ENCODE measurements at places on chromosomes 5 and 9.

DNA sequence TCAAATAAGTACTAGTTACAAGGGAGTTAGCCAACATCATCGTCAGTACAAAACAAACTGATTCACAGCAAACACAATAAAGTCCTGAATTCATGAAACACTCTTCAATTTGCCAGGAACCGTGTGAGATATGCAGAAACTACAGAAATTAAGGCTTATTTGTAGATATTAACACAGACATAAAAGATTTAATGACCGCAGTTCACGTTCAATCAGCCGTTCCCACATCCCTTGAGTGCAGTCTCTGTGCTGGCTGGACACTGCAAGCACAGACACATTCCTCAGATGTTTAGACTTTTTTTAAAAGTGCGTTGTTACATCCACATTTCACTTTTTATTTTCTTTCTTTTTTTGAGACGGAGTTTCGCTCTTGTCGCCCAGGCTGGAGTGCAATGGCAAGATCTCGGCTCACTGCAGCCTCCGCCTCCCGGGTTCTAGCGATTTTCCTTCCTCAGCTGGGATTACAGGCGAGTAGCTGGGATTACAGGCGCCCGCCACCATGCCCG, 566 bp upstream of the CEP78 start:
- DNase-seq, result no peak

GRCh38 chr5:93677359-93677891, 64.0 kb downstream of the POU5F2 start:
- no peak for DNase-seq

GRCh38 chr5:173481821-173482220, 134.6 kb downstream of the BOD1 start:
- DNase-seq, result no peak

GRCh38 chr5:139120521-139120920, 77.6 kb downstream of the SIL1 start:
- DNase-seq, result no peak

DNA sequence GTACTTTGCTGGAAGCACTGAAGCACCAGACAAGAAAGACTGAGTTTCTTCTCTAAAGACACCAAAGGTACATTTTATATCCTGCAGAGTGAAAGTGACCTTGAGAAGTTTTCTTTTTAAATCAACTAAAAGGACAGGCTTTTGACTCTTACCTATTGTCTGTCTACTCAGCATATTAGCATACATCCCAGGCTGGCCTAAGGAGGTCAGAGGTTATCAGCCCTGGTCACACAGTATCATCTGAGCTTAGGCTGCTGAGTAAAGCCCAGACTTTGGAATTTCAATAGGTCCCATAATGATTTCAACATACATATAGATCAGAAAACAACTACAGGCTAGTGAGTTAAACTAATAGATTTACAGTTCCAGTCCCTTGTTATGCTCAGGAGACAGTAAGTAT, 10.1 kb upstream of the CDH9 start:
- no peak for DNase-seq

DNA sequence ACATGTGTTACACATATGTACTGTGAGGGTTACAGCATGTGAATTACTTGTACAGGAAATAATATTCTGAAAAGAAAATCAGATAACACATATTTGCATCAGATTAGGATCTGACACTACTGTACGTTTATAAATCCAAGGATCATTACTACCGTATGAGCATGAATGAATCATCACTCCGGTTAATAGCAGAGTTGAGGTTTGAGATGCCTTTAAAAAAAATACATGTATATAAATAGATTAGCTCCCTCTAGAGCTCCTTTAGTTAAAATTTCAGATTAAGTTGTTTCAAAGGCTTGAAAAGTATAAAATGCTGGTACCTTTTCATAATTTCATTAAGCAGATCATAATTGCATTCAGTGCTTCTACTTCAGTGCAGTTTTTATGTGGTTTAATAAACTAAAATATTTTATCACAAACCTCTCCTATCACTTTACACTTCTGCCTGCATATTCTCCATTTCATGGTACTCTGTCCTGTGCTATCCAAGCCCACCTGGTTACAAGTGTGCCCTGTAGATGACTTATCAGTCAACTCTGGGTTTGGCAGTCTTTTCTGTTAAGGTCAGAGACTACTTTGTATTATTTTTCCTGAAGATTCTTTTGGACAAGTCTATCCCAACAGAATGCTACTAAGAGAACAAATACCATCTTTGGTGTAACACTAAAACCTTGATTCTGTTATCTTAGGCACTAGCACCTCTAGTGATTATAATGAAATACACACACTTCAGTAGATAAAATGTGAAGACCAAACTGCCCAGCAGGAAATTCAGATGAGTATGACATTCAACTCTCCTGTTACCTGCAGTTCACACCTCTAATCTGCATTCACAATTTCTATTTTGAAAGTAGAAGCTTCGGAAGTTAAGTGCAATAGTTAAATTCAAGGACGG, 48.0 kb upstream of the POU5F2 start:
- DNase-seq, result no peak

GRCh38 chr5:172757394-172758010, 13.5 kb downstream of the DUSP1 start:
- DNase-seq, result no peak

- no peak for DNase-seq
These were observed 147.9 kb upstream of the VLDLR start for GRCh38 chr9:2473681-2474080.

DNA sequence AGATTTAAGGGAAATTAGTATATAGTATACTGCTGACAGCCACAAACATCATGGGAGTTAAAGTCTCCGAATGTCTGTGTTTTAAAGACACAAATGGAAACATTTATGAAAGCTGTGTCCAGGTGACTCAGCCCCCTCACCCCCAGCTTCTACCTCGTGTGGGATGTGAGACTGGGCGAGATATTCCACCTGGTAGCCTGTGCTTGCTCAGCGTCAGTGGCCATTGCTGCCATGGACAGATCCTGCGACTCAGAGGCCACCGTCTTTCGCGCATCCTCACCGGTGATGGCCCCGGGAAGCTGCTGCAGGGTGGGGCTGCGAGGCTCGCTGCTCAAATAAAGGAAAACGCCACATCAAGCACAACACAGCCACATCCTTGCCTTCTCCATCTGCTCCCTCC, 31.2 kb upstream of the EXOC3 start:
- no peak for DNase-seq

- DNase-seq, result no peak
These were observed at the start of gene NPDC1 for GRCh38 chr9:137046088-137046787. Gene NPDC1 (minus strand): TSS chr9:137046177. CDS start chr9:137045989, 188 bp downstream.

- DNase-seq, result no peak
These were observed 907.0 kb upstream of the DMAC1 start for GRCh38 chr9:8706531-8706930.

DNA sequence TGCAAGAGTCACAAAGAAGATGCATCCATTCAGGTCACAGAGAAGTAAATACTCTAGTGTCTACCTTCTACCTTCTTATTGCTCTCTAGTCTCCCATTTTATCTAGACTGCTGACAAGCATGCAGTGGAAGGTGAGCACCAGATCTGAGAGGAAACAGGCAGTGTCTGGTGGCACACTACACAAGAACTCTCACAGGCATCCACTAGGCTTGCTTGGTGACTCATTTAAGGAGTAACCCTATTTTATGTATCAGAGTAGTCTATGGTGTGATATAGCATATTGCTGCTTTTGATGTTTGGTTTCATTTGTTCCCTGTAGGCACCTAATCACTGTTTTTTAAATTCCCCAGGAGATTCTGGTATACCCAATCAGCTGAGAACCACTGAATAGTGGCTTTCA, 1.6 kb upstream of the THBS4 start:
- DNase-seq, result no peak

DNA sequence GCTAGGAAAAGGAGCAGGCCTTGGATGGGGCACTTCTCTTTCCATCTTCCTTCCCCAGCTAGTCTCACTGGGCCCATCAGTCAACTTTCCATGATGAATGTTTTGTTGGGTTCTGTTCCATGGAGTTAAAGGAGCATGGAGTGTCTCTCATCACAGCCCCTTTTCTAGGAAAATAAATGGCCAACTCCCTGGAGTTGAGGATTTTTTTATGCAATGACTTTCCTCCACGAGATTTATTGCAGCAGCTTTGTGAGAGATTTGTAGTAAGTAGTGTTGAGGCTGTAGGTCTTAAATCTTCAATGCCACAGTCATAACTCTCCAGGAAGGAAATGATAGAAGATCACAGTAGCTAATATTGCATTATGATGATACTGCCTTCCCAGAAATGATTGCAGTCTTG, 45.6 kb upstream of the SLC44A1 start:
- no peak for DNase-seq

DNA sequence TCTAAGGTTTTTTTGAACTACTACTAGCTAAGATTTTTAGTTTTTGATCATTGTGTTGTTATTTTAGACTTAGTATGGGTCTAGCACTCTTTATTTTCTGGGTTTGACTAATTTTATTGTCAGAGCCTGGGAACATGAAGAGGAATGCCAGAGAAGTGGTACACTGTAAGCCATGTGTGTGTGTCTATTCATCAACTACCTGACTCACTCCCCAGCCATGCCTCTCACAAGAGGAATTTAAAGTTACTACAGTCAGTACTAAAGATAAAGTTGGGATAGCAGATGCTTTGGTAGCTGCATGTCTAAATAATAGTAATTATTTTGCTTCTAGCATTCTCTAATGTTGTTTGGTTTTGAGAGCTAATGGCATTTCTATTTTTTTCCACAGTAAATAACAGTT, 264.8 kb downstream of the CSNK1G3 start:
- no peak for DNase-seq

- no peak for DNase-seq
These were observed 30.0 kb upstream of the ADAMTS2 start for GRCh38 chr5:179375236-179375685.

DNA sequence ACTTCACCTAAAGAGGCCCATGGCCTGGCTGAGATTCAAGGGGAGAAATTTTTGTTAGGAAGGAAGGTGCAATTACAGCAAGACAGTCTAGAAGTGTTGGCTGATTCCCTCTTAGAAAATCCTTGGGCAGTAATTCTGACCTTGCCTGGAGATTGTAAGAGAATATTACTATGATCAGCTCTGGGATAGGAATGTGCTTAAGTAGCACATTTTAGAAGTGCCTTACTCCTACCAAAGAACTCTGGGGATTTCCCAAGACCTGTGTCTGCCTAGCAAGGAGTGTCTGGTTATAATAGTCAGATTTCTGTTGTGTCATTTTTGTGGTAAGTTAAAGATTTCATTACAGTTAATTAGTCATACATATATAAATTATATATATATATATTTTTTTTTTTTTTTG, 52.3 kb downstream of the NLN start:
- DNase-seq, result no peak

- no peak for DNase-seq
These were observed 150.5 kb downstream of the YTHDC2 start for GRCh38 chr5:113663879-113664541.

- no peak for DNase-seq
These were observed 388.2 kb upstream of the RPS23 start for GRCh38 chr5:82666312-82666711.

DNA sequence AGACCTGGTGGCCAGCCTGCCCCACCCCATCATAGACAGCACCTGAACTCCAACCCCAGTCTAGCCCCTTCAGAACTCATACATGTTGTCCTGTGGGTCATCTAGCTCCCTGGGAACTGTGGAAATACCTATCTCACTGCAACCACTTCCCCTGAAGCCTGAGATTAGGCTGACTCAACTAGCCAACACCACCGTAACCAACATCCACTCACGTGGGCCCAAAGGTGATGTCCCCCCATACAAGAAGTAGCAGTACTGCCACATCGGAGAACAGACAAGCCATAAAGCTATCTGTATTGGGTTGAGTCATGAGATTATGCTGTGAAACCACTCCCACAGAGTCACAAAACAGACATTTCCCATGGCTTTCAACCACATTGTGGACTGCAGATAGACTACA, 46.6 kb downstream of the OSMR start:
- DNase-seq, result no peak

GRCh38 chr5:31630931-31631330, 8.0 kb upstream of the PDZD2 start:
- no peak for DNase-seq

Data from stimulated activated CD8-positive, alpha-beta memory T cell treated with anti-CD3 and anti-CD28 coated beads, Interleukin-4, amount 100 ng/mL, for 1 hour (primary cell).